AG04450 (cell line): ENCODE measurements at places on chromosomes 6 and 20.

GRCh38 chr6:7107578-7108195 lies at the start of gene RREB1:
TSS of gene RREB1 (plus strand) at chr6:7107961. CDS start at chr6:7181912, 73,951 bp downstream.
- DNase-seq, result no peak

- DNase-seq, result no peak
Measured at GRCh38 chr6:106630366-106630765, 988 bp downstream of the QRSL1 start.

GRCh38 chr20:23867152-23867776 lies 12.3 kb downstream of the CST5 start:
- DNase-seq, result no peak

- DNase-seq, result no peak
Measured at GRCh38 chr6:131868836-131869235, 61.0 kb downstream of the ENPP1 start.

DNA sequence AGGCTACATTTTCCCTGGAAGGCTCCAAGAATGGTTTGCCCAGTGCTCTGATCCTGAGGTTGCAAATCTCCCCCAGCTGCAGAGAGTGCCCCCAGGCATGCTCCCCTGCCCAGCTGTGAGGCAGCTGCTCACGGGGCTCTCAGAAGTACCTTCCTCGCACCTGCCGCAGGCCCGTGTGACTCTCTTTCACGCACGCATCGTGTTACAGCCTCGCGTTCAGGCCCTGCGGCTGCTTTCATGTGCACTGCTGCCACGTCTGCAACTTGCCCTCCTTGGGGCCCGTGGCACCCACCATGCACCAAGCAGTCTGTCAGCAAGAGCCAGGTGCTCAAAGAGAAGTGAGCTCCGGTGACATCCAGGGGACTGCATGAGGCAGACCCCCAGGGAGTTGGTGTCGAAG lies 28.6 kb upstream of the SPO11 start:
- no peak for DNase-seq

GRCh38 chr20:49810491-49811190 lies 2.0 kb upstream of the SLC9A8 start:
- no peak for DNase-seq

- no peak for DNase-seq
Measured at GRCh38 chr6:6246544-6246943, 73.9 kb downstream of the F13A1 start.

GRCh38 chr6:110526726-110527125 lies 50.3 kb upstream of the SLC22A16 start:
- no peak for DNase-seq

DNA sequence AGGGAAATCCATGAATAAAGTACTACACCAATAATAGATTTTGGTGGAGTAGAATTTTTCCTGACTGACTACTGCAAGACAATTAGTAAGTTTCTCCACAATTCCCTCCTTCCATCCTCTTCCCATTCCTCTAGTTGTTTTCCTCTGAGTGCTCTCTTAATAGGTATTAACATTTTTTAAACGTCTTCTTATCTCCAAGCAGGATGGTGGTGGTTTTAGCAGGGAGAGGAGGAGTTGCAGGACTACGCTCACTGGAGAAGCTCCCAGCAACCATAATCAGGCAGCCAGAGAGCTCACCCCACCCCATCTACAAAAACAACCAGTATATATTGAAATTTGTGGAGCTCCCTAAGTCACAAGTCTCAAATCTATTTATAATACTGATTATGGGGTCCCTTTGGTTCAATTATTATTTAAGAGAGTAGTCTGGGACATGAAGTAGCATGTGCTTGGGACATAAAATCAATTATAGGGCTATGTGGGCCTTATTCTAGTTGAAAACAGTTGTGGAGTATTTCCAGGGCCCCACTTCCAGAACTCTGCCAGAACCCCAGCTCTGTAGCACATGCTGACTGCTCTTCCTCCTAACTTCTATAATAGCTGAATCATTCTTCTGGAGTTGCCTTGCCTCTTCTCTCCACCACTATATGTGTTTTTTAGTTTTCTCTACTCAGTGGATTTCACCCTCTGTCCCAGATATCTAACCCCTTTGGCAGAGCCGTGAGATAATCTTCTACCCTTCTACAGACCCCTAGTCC lies 49.8 kb downstream of the MYB start:
- DNase-seq, result no peak

- DNase-seq, result no peak
Measured at GRCh38 chr6:32903952-32904351, 36.9 kb downstream of the HLA-DMB start.

DNA sequence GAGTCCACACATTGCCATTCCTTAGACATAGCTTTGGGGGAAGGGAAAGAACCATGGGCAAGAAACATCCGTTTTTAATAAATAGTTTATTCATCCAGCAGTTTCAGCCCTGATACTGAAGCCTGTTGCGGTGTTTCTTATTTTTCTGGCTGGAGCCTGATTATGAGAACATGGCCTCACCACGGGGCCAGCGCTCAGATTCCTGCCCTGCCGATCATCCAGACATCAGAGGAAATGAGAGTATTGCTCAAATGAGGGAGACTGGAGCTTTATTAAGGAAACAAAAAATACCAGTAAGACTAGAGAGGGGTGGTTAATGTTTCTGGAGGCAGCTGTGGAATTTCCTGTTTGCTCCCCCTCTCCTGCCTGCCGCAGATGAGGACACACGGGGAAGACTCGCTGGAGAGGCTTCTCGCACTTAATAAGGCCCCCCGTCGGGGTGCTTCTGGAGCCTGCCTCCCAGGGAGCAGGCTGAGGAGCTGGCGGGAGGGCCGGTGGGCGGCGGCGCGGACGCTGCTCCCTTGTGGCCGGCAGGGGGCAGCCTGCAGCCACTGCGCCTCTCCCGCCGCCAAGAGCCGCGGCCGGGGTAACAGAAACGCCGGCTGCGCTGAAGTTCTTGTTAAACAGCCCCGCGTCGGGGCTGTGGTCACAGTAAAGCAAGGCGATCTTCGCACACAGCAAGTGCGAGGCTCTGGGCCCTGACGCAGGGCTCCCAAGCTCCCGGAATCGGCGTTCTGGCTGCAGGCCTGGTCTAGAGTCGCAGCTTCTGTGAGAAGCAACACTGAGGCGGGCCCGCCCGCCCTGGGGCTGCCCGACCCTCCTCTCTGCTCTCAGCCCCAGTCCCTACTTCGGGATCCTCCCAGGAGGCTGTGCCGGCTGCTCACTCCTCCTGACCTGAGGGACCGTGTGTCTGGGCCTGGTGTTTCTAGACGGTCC lies 17.5 kb downstream of the LEMD2 start:
- DNase-seq, result peak; percentile 93

DNA sequence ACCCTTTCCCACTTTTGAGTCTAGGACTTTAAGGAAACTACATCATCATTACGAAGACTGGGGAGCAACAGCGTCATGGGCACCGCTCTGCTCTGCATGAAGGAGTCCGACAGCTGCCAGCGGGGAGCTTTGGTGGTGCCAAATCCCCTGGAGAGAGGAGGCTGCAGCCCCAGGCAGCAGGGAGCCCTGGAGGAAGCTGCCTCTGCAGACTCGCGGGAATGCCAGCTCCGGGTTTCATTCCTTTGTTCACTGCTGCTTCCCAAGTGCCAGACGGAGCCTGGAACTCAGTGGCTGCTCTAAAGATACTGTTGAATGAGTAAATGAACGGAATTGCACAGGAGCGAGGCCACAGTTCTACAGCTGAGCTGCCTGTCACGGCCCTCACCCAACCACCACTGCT lies 196.5 kb upstream of the THBS2 start:
- no peak for DNase-seq

- no peak for DNase-seq
Measured at GRCh38 chr6:147540075-147540474, 31.6 kb downstream of the SAMD5 start.

DNA sequence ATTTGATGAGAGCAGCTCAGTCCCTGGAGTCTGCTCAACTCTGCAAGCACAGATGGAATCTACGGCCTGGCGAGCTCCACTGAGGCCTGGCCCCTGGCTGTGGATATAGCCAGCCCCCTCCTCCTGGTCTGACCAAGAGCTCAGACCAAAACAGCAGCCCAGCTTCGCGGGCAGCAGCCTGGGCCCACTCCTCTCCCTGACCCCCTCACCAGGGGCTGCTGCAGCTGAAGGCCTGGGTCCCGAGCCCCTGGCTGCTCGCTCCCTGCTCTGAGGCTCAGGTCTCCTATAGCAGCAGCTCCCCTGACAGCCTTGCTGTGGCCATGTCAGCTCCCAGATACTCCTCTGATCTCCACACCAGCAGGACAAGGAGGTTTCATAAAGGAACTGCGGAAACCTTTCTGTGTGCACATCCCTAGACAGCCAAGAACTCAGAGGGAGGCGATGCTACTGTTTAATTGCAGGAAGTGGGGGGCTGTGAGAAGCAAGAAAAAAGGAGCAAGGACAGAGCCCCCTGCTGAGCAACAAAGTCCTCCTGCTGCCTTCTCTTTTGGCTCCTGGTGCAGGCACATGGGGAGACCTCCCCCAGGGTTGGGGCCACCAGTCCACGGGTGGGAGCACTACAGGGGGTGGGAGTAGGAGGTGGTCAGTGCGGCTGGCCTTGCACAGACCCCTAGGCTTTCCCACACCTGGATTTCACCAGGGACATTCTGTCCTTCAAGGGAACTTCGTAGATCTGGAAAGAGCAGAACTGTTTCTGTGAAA lies 38.7 kb upstream of the CST5 start:
- DNase-seq, result no peak

DNA sequence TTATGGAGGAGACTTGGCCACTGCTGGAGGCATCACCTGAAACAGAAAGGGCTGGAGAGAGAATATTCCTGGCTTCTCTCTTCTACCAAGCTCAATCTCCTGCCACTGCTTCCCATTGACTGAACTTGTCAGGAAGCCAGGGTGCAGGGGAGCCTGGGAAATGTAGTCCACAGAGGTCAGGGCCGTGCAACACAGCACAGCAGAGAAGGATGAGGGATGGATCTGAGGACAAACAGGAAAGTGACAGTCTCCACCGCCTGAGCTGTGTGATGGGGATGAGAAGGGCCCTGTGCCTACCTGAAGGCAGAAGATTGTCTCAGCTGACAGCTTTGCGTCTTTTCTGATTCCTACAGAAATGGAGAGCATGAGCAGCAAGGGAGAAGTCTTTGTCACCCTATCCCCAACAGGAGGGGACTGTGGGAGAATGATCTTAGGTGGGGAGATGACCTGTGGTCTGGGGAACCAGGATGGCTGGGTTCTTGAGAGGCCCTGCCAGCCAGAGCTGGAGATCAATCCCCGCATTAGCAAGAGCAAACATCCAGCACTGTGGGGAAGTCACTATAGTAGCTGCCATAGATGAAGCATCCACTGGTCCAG lies 114.2 kb downstream of the SNX5 start:
- DNase-seq, result no peak

DNA sequence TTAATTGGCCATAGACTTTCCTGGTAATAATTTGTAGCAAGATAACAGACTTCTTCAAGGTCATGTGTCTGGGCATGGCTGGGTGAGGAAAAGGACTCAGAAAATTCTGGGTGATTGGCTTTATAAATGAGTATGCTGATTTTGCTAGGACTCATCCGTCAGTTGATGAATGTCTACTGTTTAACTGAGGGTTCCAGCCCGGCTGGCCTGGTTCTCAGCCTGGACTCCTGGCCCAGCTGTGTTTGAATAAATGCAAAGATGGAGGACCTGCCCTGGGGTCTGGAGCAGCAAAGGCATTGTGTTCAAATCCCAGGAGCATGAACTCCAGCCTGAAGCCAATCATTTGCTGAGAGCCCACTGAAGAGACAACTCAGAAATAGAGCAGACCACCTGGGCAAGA lies 323.2 kb downstream of the LRFN2 start:
- DNase-seq, result no peak

GRCh38 chr20:13041574-13042457 lies 33.0 kb downstream of the SPTLC3 start:
- no peak for DNase-seq

DNA sequence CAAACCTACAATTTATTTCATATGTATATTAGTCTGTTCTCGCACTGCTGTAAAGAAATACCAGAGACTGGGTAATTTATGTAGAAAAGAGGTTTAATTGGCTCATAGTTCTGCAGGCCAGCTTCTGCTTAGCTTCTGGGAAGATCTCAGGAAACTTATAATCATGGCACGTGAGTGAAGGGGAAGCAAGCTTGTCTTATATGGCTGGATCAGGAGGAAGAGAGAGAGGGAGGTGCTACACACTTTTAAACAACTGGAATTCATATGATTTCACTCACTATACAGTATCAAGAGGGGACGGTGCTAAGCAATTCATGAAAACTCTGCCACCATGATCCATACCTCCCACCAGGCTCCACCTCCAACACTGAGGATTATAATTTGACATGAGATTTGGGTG lies 29.9 kb downstream of the PHACTR2 start:
- no peak for DNase-seq

DNA sequence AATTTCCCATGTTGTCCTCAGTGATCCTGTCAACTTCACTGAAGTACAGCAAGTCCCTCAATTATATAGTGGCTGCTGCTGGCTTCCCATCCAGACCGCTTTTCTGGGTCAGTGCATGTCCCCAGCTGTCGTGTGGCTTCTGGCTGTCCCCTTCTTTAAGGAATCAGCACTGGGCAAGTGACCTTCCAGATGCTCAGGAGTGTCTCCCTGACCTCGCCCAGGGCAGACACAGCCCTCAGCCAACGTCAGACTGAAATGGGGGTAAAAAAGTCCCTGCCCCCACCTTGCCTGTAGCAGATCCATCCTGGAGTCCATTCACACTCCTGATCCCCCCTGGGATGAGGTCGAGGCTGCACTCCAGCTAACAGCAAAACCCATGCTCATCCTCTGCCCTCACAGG lies 23.7 kb downstream of the OVOL2 start:
- no peak for DNase-seq
